Vagina (tissue), 2 donors: ENCODE measurements at places on chromosomes 1 and 21.

DNA sequence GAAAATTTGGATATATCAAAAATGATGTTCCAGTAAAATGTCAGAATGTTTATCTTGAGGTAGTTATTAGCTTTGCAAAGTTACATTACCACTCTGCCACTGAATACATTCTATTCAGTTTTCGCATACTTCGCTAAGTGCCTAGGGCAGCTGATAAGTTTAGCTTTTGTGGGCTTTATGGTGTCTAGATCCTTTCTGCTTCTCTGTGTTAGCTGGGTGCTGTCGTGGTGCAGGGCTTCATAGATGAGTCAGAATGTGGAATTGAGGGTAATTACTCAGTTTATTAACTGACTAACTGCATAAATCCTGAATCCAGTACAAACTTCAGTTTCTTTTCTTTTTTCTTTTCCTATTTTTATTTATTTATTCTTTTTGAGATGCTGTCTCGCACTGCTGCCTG lies 21.5 kb downstream of the NCAM2 start:
- no peaks in the 10 kb centered on the region for H3K4me1 ChIP-seq
- H3K36me3 ChIP-seq, result no peaks in the 10 kb centered on the region
- H3K27ac ChIP-seq, result no peak overlapping the region
- no peak for DNase-seq
- no peak overlapping the region for H3K4me3 ChIP-seq

- H3K36me3 ChIP-seq, result no peaks in the 10 kb centered on the region
- H3K27ac ChIP-seq, result no peak overlapping the region
- no peak for DNase-seq
- H3K27me3 ChIP-seq, result no peaks in the 10 kb centered on the region
- peaks cover 9% of the 10 kb centered on the region for H3K4me1 ChIP-seq
These were observed 4.4 kb upstream of the PEA15 start for GRCh38 chr1:160200786-160201185.

DNA sequence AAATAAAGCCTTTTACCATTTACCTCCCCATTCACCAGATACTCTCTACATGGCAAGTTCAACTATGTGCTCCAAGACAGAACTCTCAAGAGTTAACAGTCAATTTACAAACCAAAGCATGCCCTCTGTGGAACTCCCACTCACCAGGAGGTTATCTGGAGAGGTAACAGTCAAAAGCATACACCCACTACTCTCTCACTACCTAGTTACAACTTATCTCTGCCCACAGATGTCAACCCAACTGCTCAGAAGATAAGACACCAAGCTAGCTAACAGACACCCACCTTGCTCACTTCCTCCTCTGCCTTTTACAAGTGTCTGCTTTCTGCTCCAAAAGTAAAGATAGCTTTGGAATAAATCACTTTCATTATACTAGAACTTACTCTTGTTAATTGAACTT lies 131.0 kb downstream of the TRIM33 start:
- H3K4me3 ChIP-seq, result no peak overlapping the region
- no peaks in the 10 kb centered on the region for H3K27me3 ChIP-seq
- no peak for DNase-seq

- H3K36me3 ChIP-seq, result no peaks in the 10 kb centered on the region
- no peaks in the 10 kb centered on the region for H3K27me3 ChIP-seq
- H3K27ac ChIP-seq, result no peak overlapping the region
- DNase-seq, result no peak
- H3K4me1 ChIP-seq, result no peaks in the 10 kb centered on the region
These were observed 702.3 kb downstream of the BRINP3 start for GRCh38 chr1:189775343-189775742.

DNA sequence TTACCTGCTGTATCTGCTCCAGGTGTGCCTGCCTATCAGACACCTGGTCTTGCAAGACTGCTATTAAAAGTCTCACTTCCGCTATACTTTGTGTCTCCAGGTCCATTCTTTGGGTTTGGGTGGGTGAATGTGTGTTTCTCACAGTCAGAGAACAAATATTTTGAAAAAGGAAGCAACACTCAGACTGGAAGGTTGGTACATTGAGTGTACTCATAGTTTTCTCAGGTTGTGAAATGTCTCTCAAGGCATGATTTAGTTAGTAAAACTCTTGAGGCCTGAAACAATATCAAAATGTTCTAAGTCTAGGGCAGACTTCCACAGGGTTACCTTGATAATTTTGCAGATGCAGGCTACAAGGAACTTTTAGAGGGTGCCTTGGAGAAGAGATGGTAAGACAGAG lies 429.9 kb upstream of the ZRANB2 start:
- no peaks in the 10 kb centered on the region for H3K27me3 ChIP-seq
- no peaks in the 10 kb centered on the region for H3K36me3 ChIP-seq
- H3K4me1 ChIP-seq, result no peaks in the 10 kb centered on the region
- no peak for DNase-seq

- H3K36me3 ChIP-seq, result no peaks in the 10 kb centered on the region
- H3K27ac ChIP-seq, result no peak overlapping the region
- no peak for DNase-seq
- no peak overlapping the region for H3K4me3 ChIP-seq
These were observed 59.6 kb downstream of the RUNX1 start for GRCh38 chr21:34989337-34990151.

DNA sequence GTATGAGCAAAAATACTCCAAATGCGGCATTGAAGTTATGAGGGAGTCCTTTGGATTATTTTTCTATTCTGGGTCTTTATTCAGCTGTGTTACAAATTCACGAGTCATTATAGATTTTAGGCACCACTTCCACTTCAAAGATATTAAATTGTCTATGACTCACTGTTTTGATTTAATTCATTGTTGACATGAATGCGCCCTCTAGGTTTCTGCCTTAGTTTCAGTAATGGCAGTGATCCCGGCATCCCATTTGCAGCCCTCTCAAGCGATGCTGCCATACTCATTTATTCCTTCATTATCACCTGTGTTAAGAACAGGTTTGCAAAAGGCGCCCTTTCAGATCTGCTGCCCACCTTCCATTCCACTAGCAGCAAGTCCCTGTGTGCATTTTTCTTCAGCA lies 14.0 kb downstream of the RSPO1 start:
- H3K36me3 ChIP-seq, result no peaks in the 10 kb centered on the region
- H3K4me3 ChIP-seq, result no peak overlapping the region
- peaks cover 25% of the 10 kb centered on the region for H3K4me1 ChIP-seq
- DNase-seq, result no peak
- peak overlapping the region; percentile 61 for H3K27ac ChIP-seq

- H3K27ac ChIP-seq, result peak overlapping the region; percentile 36
- H3K36me3 ChIP-seq, result no peaks in the 10 kb centered on the region
- no peaks in the 10 kb centered on the region for H3K27me3 ChIP-seq
These were observed 22.1 kb upstream of the CASZ1 start for GRCh38 chr1:10818262-10819197.

- no peaks in the 10 kb centered on the region for H3K27me3 ChIP-seq
- H3K4me1 ChIP-seq, result peaks cover 18% of the 10 kb centered on the region
- DNase-seq, result no peak
- no peak overlapping the region for H3K27ac ChIP-seq
- H3K36me3 ChIP-seq, result no peaks in the 10 kb centered on the region
- no peak overlapping the region for H3K4me3 ChIP-seq
These were observed 136.4 kb upstream of the TMEM51 start for GRCh38 chr1:15017120-15017519.

DNA sequence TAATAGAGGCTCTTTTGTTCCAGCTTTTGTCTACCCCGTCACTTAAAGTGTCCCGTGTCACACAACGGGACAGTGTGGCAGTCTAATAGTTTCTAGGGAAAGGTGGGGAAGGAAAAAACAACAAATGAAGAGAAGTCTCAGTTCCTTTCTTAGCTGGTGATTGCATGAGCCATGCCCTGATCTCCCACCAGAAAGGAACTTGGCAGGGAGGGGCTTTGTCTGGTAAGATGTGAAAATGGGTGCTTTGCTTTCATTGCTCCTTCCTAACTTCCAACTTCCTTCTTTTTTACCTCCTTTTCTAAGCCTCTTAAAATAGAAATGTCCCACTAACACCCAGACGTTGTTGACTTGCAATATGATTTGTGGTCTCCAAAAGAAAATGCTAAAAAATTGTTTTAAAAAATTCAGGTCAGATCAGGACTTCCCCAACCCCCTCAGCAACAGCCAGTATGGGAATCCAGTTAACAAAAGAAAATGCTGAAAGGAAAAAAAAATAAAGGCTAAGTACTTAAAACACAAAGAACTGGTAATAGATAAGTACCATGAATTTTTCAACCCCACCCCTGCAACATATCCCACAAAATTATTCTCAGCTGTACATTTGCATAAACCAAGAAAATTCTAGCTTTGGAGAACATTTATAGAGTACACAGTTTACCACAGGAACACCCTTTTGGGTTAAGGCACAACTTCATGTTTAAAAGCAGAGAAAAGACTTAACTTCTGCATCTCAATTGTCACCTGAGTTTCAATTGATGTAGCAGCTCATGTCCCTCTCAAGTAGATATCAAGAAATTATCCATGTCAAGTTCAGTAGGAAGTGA lies 106.2 kb downstream of the NIBAN1 start:
- no peak overlapping the region for H3K4me3 ChIP-seq
- H3K4me1 ChIP-seq, result peaks cover 25% of the 10 kb centered on the region
- DNase-seq, result no peak

DNA sequence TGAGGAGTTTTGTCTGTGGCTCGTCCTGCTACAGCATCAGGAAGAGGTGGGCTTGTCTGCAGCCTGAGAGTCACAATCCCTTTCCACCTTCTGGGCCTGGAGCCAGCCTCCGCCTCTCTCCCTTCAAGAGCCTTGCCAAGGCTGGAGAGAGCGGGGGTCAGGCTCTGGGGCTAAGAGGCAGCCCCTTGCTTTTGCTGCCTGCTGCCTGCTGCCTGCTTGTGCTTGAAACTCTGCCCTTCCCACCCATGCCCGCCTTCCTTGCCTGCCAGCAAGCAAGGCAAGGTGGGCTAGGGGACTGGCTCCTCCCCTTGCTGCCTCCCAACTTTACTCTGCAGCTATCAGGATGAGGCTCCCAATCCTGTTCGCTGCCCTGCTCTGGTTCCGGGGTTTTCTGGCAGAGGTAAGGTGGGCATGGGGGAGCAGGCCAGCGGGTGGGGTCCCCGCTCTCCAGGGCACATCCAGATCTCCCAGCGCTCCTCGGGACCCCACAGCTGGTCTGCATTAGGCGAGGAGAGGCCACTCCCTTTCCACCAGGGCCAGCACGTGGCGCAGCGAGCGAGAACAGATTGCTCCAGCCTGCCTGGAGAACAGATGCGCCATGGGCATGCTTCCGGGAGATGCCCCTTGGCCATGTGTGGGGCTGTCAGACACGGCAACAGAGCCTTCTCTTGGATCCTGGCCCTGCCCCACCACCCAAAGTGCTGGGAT lies 7.5 kb upstream of the PTPN7 start:
- H3K27me3 ChIP-seq, result no peaks in the 10 kb centered on the region
- peak overlapping the region; percentile 24 for H3K4me3 ChIP-seq
- H3K4me1 ChIP-seq, result peaks cover 24% of the 10 kb centered on the region
- H3K27ac ChIP-seq, result no peak overlapping the region

- no peaks in the 10 kb centered on the region for H3K27me3 ChIP-seq
- H3K4me1 ChIP-seq, result no peaks in the 10 kb centered on the region
- DNase-seq, result no peak
- no peaks in the 10 kb centered on the region for H3K36me3 ChIP-seq
- H3K27ac ChIP-seq, result no peak overlapping the region
- H3K4me3 ChIP-seq, result no peak overlapping the region
These were observed 366.8 kb downstream of the HLX start for GRCh38 chr1:221246067-221246466.

DNA sequence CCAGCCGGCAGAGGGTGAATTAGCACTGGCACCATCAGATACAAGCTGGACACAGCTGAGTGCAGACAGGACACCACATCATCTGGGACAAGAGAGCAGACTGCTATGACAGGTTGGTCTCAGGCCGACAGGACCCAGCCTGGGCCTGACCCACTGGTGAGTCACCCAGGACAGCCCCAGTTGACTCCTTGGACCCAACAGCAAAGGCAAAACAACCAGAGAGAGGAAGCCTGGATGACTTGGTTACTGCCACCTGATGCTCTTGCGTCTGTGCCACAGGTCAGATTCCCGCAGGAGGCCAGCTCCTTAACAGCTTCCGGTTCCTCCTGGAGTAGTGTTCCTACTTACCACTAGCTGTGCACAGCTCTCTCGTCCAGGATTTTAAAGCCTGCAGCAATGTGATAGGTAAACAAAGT lies 18.5 kb downstream of the CCN1 start:
- no peak overlapping the region for H3K4me3 ChIP-seq
- H3K36me3 ChIP-seq, result no peaks in the 10 kb centered on the region
- H3K27me3 ChIP-seq, result no peaks in the 10 kb centered on the region
- DNase-seq, result no peak
- no peaks in the 10 kb centered on the region for H3K4me1 ChIP-seq

GRCh38 chr1:44236490-44237272 lies 23.4 kb downstream of the DMAP1 start:
- H3K27ac ChIP-seq, result no peak overlapping the region
- peaks cover 37% of the 10 kb centered on the region for H3K4me1 ChIP-seq
- no peaks in the 10 kb centered on the region for H3K27me3 ChIP-seq
- no peak for DNase-seq
- H3K4me3 ChIP-seq, result no peak overlapping the region
- no peaks in the 10 kb centered on the region for H3K36me3 ChIP-seq

- H3K4me1 ChIP-seq, result peaks cover 60% of the 10 kb centered on the region
- no peaks in the 10 kb centered on the region for H3K36me3 ChIP-seq
- H3K27me3 ChIP-seq, result no peaks in the 10 kb centered on the region
- H3K4me3 ChIP-seq, result no peak overlapping the region
- H3K27ac ChIP-seq, result peak overlapping the region; percentile 56
- no peak for DNase-seq
These were observed 4.5 kb downstream of the SRSF4 start for GRCh38 chr1:29177022-29177705.

- no peak overlapping the region for H3K27ac ChIP-seq
- H3K36me3 ChIP-seq, result no peaks in the 10 kb centered on the region
- H3K4me1 ChIP-seq, result no peaks in the 10 kb centered on the region
- H3K27me3 ChIP-seq, result no peaks in the 10 kb centered on the region
- H3K4me3 ChIP-seq, result no peak overlapping the region
These were observed 111.9 kb downstream of the ZBTB18 start for GRCh38 chr1:244162786-244163530.

DNA sequence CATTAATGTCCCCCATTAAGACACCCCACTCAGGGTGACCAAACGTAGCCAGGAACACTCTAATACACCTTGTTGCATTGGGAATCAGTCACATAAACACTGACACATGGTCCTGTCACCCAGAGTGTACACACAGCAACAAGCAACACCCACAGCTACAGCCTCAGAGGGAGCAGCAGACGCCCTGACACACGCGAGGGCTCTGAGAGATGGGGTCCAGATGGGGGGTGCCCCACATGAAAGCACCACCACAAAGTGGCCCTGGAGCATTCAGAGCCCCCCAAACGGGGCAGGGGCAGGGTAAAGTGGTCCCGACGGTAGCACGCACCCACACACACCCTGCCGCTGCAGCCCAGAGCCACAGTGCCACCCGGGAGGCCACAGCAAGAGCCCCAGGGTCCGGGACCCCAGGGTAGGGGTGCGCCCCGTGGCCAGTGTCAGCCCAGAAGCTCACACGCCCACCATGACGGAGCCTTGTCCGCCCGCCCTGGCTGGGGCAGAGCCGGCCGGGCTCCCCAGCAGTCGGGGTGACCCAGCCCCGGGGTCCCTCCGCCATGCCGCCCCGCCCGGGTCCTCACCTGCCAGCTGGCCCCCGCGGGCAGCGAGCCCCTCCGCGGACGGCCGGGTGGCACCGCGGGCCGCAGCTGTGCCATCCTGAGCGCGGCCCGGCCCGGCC lies 47.3 kb downstream of the RAP1GAP start:
- peak overlapping the region; percentile 33 for H3K4me3 ChIP-seq
- DNase-seq, result no peak
- H3K36me3 ChIP-seq, result no peaks in the 10 kb centered on the region
